ENCODE measurements at places on chromosomes 4 and X.

- DNase-seq: no peak
Measured at GRCh38 chrX:18448416-18448815, 23.0 kb downstream of the CDKL5 start.

DNA sequence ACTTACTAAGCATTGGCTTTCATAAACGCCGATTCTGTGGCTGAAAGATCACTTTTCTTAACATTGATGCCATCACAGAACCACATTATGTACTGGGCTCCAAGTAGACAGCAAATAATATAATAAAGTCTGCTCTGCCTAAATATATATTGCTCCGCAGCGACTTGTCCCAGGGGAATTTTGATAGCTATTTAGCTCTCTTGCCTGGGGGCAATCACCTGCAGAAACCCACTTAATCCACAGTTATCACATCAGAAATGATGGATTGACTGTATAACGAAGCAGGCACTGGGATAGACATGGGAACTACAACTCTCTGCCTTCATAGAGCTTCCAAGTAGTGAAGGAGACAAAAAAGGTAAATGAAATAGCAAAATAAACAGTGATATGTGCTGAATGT lies 48.0 kb upstream of the MYOZ2 start:
- DNase-seq: no peak

GRCh38 chr4:1296324-1297022 lies 6.8 kb downstream of the MAEA start:
- DNase-seq: no peak

DNA sequence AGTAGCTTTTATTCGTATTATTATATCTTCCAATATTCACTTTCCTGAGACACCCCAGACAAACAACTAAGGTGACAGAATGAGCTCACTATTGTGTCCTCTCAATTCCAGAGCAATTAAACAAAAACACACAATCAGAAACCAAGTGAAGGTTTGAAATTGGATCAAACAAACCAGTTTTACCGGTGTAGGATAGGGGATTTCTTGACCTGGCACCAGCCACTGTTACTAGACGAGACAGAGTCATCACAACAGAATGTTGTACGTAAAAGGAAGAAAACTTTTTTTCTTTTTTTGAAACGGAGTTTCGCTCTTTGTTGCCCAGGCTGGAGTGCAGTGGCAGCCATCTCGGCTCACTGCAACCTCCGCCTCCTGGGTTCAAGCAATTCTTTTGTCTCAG lies 43.7 kb downstream of the LDOC1 start:
- no peak for DNase-seq

GRCh38 chr4:121582296-121582695 lies 114.5 kb downstream of the ANXA5 start:
- DNase-seq: no peak

- DNase-seq: no peak
Measured at GRCh38 chr4:17680559-17681280, 66.3 kb downstream of the MED28 start.

DNA sequence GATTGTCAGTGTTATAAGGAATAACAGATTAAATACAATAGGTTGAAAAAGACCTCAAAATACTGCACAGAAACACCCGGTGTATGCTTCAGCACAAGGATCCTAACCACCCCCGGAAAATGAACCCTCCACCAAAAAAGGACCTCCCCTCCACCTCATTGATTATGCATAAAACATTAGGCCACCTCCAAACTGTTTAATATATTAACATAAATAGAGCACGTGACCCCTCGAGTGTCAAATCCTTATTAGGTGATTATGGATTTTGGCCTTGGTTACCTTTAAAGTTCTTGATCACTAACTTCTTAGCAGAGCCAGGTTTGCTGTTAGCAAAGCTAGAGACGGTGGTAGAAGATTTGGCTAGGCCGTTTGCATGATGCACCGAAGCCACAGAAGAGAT lies 958 bp downstream of the CUL4B start:
- no peak for DNase-seq

GRCh38 chrX:55119712-55120111 lies 30.9 kb downstream of the PAGE2 start:
- no peak for DNase-seq

DNA sequence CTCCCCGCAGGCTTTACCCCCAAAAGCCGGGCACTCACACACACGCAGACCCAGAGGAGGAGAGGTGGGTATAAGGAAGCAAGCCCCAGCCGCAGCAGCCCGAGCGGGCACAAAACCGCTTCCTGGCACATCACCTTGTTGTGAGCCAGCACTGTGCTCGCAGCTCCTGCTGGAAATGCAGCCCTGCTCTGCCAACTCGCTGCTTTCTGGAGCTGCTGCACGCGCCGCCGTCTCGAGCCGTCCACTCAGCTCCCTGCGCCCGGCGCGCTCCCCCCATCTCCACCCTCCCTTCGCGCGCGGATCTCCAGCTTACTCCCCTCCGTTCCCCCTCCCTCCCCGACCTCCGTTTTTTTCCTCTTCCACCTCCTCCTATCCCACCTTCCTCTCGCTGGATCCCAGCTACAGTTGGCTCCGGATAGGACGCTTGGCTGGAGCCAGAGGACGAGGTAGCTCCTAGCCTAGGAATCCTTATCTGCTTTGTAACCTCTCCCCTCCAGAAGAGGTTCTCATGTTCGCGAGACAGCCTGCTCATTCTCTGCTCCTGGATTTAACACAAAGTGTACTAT lies at the start of gene SPOCK3:
Gene SPOCK3 (minus strand): TSS at position 179 of the 566 bp plus-strand sequence.
- no peak for DNase-seq

DNA sequence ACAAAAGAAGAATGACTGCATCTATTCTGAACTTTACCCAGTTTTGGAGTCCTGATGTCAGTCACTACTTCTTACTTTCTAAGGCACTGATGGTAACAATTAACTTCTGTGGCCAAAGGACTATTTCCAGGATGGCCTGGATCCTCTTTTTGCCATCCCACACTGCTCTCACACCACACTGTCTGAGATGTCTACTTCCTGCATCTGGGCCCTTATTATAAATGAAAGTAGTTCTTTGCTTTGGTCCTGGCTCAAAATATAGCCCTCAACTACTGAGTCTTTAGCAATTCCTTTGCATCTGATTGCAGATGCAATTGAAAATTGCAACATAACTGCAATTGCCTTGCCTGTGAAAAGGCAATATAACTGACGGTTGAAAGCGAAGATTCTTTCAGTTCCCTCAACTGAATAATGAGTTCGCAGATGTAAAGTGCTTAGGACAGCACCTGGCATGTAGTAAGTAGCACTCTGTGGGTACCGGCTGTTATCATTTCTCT lies 44.2 kb downstream of the COQ2 start:
- no peak for DNase-seq

DNA sequence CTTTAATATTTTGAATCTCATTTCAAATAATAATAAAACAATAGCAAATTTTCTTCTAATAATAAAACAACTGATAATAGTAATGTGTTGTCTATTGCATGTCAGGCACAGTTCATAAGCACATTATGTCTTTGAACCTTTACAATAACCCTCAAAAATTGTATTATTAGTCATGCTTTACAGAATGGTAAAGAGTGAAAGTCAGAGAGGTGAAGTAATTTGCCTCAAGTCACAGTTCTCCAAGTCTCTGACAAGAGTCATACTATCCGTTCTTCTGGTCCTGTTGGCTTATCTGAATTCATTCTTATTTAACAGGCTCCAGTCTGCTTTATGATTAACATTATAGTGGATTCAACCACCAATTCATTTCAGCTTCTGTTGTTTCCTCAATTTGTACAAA lies 313.0 kb downstream of the AFF2 start:
- DNase-seq: no peak

- DNase-seq: no peak
Measured at GRCh38 chr4:65656008-65656407, 14.3 kb downstream of the EPHA5 start.

DNA sequence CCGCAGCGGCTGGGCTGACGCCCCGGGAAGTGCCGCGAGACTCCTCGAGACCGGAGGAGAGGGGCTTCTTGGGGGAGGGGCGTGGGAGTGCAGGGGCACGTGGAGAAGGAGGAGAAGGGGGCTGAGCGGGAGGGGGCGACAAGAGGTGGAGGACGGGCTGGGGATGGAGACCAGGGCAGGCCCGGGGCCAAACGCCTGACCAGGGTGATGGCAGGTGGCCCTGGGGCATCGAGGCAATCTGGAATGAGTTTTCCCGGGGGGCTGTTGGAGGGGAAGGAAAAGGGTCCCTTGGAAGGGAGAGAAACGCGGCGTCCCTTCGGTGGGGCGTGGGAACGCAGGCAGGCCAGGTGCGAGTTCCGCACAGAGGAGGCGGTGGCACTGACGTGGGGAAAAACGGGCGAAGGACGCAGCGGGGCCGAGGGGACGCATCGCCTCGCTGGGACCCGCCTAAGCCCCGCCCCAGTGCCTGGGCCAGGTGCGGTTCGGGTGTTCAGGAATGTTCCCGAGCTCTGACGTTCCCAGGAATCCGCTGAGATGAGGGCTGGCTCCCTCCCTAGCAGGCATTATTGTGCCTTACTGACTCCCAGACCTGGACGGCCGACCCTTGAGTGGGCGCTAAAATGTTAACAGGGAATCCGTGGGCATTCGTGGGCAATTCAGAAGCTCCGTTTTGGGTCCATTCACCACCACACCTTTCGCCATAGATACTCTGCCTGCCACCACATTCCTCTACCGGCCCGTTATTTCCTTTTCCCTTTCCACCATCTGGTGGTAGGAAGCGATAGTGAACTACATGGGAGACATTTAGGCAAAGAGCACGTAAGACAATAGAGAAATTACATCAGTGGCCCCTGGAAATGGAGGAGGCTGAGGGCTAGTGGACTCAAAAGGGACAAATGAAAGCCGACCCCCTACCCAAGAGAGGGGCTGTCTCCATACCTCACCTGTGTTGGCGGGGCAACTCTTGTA lies 795 bp upstream of the SH3KBP1 start:
- peak; percentile 25 for DNase-seq

DNA sequence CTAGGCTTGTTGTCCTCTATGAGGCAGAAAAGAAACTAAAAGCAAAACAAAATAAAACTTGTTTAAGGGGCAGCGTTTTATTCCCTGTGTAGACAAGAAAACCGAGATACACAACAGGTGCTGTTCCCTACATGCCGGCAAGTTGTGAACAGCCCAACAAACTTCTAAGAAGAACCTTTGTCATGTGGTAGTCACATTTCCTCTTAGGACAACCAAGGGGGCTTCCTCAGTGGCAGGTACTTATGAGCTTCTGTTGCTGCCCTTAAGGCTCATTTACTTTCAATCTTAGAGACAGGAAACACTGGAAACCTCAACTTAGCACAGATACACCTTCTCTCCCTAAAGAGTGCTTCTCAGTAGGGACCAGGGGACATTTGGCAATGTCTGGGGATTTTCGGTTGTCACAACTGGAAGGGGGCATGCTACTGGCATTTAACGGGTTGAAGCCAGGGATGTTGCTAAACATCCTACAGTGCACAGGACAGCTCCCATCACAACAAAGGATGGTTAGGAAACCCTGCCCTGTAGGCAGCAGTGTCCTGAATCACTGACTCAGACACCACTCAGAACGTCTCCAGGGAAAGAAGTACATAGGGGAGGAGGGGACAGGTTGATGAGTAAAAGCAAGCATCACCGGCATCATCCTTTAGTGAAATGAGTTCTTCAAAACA lies 111.0 kb downstream of the ASB9 start:
- DNase-seq: peak; percentile 43

- DNase-seq: no peak
Measured at GRCh38 chrX:16914058-16914457, 32.4 kb upstream of the REPS2 start.

GRCh38 chrX:118976599-118977340 lies 2.4 kb downstream of the LONRF3 start:
- DNase-seq: peak; percentile 16

- DNase-seq: no peak
Measured at GRCh38 chrX:32985544-32985943, 225.8 kb downstream of the DMD start.

DNA sequence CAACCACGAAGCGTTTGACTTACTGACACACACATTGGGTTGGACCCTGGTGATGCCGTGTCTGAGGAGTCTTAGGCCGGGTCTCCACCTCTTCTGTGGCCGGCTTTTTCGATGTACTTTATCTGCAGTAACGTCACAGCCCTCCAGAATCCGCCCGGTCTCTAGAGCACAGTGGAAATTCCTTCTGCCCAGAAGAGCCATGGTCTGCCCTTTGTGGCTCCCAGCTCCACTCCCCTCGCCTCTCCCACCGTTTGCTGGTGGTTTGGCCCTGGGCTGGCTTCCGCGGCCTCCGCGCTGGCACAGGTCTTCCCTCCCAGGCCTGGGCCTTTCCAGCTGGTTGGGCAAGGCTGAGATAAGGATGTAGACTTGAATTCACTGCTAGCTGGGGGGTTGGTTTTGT lies 4.3 kb downstream of the MAEA start:
- DNase-seq: no peak

DNA sequence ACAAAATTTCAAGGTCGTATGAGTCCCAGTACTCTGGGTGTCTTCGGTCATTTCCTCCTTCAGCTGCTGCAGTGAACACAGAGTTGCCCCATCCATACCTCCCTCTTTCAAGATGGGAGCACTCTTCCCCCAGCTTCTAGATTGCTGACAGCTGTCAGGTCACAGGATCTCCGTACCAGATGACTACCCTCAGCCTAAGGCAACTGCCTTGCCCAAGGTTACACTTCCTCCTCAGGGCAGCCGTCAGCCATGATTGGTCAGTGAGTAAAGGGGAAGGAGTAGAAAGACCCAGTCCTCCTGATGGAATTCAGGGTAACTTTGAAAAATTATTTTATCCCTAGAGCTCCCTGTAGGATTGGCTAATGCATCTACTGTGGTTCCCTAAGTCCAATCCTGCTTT lies 81.6 kb downstream of the NAF1 start:
- no peak for DNase-seq

DNA sequence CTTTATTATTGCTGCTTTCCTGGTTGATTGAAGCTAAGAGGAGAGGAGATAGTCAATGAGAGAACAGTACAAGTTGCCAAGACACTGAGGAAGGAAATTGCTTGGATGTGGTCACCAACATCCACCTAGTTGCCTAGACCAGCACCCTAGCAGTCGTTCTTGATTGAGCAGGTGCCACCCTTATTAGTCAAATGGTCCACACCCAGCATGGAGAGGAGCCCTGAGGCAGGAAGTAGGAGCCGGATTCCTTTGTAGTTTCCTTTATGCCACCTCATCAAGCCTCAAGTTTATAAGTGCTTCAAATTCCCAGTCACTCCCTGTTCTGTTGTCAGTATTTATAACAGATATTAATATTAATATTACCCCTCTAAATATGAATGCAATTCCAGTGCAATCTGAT lies 19.1 kb downstream of the PAGE2 start:
- DNase-seq: no peak

- no peak for DNase-seq
Measured at GRCh38 chr4:953574-953915, 19.8 kb downstream of the DGKQ start.

- DNase-seq: peak; percentile 59
Measured at GRCh38 chrX:12901486-12901885, 4.9 kb upstream of the TLR8 start.

GRCh38 chrX:24498975-24499374 lies 33.9 kb downstream of the PDK3 start:
- DNase-seq: no peak

GRCh38 chrX:39158801-39159657 lies 357.8 kb downstream of the MID1IP1 start:
- DNase-seq: no peak

DNA sequence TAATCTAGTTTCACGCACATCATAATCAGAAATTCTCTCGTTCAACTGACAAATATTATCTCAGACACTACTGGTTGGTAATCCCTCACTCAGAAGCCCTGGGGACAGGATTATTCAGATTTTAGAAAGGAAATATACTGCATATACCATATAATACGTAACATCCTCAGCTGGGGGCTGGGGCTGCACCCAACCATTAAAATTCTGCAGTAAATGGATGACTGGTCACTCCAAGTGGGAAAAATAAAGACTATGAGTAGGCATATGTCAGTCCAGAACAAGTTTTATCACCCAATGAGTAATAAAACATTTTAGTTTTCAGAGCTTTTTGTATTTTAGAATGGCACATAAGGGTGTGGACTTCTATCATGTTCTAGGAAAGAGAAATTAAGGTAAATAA lies 121.7 kb upstream of the MAP3K15 start:
- no peak for DNase-seq

Measured in stimulated activated CD4-positive, alpha-beta T cell treated with anti-CD3 and anti-CD28 coated beads, Interleukin-1b, Interleukin-23, amount 100 ng/mL, for 48 hours (primary cell).